RPMI7951 (cell line): ENCODE measurements at places on chromosomes 11 and 22. TPM values are rescaled to one million over a fixed set of nuclear protein-coding genes. Genes with fewer than 3 reads are reported as not detected.

DNA sequence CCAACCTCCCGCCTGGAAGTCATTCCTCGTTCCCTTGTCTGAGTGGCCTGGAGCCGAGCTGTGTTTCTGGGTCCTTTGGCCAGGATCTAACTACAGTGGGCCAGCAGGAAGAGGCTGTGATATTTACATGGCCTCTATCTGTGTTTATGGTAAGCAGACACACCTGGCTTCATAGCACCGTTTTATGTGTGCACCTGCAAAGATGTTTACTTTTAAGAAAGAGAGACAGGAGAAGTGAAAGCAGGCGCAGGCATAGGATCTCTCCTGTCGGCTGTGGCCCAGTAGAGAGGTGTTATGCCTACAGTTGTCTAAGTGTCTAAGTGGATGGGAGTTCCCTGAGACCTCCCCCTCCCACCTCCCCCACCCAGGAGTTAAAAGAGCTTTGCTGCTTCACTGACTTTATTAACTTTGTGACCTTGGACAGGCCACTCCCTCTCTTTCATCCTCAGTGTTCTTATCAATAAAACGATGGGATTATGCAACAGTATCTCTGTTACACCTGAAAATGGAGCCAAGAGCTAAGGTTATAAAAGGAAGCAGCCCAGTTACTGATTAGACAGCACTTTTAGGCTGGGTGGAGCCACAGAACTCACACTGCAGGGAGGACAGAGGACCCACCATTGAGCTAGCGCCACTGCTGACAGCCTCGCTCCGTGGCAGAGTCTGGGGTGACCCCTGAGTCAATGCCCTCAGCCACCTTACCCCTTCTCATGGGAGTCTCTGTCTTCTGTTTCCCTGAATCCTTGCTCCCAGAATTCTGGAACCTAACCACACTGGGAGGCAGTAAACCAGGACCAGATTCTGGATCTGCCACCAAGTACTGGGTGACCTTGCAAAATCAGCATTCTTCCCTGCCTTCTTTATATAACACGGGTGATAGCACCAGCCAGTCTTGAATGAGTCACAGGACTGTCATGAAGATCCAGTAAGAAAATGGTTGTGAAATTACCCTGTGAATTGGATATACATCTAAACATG, 22.0 kb downstream of the ST14 start:
- peak; percentile 75 for DNase-seq

- no peak for DNase-seq
Observed at GRCh38 chr11:11380883-11381282, 27.8 kb upstream of the CSNK2A3 start.

DNA sequence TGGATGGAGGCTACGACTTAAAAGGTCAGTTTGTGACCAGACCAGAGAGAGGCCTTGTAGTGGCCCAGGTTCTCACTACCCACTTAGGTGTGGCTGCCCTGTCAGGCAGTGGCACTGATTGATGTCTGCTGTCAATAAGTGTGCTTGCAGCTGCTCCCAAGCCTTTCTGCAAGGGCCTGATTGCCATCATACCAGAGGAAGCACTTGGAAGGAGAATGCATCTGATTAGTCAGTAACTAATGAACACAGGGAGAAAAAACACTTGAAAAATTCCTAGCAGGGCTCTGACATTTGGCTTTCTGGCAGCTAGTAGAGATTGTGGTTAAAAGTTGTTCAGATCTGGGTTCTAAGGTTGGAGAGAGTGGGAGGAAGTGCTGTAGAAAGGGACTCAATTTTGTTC, 107.5 kb downstream of the NAV2 start:
- DNase-seq, result no peak

DNA sequence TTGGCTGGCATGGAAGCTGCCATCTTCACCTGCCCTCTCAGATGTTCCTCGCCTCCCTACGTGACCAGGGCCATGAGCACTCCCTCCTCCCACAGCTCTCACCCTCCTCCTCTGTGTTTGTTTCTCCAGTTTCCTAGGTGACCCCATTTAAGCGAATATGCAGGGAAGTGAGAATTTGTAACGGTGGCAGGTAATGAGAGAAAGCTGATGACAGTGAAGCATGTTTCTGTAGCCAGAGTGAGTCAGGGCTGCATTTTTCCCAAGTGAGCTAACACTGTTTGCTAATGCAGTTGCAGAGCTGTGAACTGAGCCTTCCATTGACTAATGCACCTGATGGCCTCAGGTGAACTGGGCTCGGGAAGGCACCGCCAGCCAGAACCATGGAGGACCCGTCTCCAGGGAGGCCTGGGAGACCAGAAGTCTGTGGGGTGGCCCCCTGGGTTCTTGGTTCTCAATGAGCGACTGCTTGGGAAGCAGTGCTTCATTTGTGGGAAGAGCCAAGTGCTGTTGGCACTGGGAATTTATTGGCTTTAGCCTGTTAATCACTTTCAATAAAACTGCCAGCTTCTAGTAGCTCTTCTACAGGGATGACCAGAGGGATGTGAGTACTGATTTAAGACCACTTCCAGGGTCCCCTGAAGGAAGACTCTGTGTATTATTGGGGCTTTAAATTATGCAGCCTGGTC, 64.5 kb downstream of the BARX2 start:
- DNase-seq, result no peak

DNA sequence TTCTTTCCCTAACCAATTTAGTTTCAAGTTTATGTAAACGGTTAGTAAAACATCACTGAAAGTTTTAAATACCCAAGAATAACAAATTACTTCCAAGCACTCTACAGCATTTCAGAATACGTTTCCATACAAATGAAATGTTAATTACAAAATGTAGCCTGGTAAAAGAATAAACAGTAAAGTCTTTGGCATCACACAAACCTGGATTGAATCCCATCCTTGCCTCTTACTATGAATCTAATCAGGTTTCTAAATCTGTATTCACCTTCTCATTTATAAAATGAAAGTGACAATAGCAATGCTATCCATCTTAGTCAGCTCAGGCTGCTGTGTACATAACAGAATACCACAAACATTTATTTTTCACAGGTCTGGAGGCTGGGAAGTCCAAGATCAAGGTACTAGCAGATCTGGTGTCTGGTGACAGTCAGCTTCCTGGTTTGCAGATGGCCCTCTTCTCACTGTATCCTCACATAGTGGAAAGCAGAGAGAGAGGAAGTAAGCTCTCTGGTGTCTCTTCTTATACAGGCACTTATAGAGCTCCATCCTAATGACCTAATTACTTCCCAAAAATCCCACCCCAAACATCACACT, 19.2 kb downstream of the FAM168A start:
- DNase-seq, result peak; percentile 16

DNA sequence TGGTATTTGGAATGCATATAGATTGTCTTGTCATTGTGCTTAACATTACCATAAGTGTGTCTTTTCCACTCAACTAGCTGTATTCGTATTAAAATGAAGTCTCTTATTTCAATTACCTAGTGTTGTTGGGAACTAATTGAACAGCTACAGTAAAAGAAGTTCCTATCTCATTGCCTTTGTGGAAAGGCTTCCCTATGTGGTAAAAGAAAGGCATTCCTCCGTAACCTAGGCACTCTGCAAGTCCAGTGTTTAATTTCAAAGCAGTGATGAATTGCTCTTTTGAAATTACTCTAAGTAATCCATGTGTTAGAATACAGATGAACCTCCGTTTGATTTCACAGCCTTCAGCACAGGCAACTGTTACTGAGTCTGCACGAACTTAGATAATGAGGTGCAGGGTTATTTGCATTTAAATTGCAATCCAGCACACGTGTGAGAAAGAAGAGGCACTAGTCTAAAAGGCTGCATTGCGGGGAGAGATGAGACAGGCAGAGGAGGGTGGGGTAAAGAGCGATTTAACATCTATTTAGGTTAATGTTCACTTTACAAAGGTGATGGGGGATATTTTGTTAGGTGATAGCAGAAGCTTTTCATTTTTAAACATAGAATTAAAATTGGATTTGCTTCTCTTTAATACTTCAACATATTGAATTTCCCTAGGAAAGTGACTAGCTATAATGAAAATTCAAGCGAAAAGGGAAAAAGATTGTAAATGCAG, 25.0 kb upstream of the CRTAM start:
- DNase-seq, result no peak

DNA sequence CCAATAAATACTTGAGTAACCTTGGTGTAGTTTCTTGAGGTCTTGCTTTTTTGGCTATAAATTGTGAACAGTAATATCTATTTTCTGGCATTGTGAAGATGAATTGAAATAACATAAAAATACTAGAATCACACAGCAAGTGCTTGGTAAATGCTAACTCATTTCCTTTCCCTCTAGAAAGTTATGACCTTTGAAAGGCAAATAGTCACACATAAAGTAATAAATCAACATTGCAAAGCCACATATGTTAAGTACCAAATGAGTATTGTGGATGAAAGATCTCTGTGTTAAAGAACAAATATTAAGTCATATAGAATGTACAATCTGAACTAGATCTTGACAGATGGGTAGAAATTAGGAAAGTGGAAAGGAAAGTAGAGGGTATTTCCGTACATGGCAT, 559.6 kb upstream of the CCDC90B start:
- DNase-seq, result no peak

- DNase-seq, result no peak
Observed at GRCh38 chr11:17790453-17790852, 55.9 kb downstream of the KCNC1 start.

DNA sequence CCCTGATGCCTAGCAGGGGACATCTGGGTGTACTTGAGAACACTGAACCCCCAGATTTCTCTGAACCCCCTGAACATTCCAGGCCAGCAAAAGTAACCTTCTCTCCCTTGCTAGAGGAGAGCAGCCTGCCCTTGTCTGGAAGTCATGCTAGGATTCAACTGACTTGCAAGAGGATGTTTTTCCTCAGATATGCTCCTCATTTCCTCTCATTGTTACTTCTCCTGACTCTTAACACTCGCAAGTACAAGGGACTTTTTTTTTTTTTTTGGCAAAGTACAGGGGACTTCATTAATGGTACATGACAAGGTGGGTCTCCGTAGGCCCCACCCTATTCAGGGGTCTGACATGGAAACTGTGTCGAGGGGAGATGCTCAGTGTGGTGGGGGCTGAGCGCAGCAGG, 6.3 kb upstream of the MCHR1 start:
- DNase-seq, result no peak

GRCh38 chr11:34613015-34613414, 7.9 kb upstream of the EHF start:
- no peak for DNase-seq

- DNase-seq, result peak; percentile 40
Observed at GRCh38 chr11:32829680-32830412, at the start of gene PRRG4. TSS of gene PRRG4 (plus strand) at chr11:32829927. CDS start at chr11:32830530, 603 bp downstream.

Gene SLC36A4
- 6.7 and 16.7 TPM in 2 replicates for total RNA-seq

Gene MACROD1
- total RNA-seq, result 36.7 and 43.3 TPM in 2 replicates

Gene CLDN5
- total RNA-seq, result not detected in 2 replicates

Gene EMID1
- 0.29 TPM in 1 of 2 replicates, not detected in the other for total RNA-seq

Gene SCARF2
- 6.0 and 6.1 TPM in 2 replicates for total RNA-seq

Gene TMEM191B
- total RNA-seq, result not detected in 2 replicates

Gene PRPF19
- total RNA-seq, result 86.6 and 100.0 TPM in 2 replicates
